ENCODE measurements at places on chromosomes 5 and 9.

- peak; percentile 37 for DNase-seq
Measured at GRCh38 chr9:83706676-83707517, 861 bp downstream of the UBQLN1 start.

GRCh38 chr9:6844267-6844666 is 86.5 kb downstream of the KDM4C start:
- no peak for DNase-seq

- DNase-seq, result no peak
Measured at GRCh38 chr9:97545486-97545885, 44.0 kb downstream of the TMOD1 start.

DNA sequence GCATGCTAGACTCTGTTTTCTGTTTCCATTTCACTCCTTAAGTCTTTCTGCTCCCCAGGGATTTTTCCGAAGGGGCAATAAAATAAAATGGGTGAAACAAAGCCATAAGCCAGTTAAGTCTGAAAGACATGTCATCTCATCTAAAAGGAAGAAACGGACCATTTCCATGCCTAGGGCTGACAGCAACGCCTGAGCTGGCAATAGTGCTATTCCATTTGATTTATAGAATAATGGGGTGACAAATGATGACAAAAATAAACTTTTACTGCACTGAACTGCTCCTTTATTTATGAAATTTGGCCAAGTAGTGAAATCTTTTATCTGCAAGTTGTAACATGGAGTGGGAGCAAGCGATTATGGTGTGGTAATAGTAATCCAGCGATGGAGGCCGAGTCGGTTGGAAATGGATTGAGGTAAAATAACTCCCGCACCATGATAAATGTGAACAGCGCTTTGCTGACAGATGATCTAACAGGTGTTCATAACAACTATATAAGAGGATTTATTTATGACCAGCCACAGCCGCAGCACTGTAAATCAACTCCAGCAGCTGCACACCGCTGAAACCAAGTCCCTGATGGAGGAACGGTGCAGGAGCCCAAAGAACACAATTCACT is 219.8 kb upstream of the TBCA start:
- no peak for DNase-seq

- DNase-seq, result no peak
Measured at GRCh38 chr9:126226991-126227936, 99.4 kb upstream of the MVB12B start.

DNA sequence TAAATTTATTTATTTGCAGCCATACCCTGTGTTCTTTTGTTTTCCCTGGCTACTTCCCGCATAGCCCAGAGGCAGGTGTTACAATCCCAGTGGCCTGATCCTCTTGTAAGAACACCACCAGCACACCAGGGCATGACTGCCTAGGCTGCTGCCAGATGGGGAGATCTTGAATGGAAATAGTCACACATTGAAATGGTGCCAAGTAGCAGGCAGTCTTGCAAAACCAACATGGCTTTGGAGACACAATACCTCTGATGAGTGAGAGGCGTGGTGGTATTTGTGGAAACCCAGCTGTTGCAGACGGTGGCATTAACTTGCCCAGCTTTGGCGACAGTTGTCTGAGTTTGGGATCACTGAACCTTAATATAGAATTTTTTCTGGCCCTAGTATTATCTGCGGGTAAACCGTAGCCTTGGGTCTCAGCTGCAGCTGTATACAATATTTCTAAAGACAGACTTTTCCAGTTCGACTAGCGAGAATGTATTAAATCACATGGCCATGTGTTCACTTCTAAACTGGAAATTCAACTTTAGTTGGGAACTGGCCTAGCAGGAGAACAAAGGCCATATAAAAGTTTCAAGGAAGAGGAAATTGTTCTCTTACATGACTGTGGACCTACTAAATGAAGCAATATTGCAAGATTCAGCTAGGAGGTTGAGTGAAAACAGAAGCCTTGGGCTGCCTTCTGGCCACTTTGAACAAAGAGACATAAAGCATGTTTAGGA is 277.0 kb downstream of the SMARCA2 start:
- peak; percentile 9 for DNase-seq

GRCh38 chr9:134289241-134289875 is 36.9 kb upstream of the RXRA start:
- no peak for DNase-seq

GRCh38 chr9:10226996-10227395 is 385.8 kb downstream of the PTPRD start:
- no peak for DNase-seq

DNA sequence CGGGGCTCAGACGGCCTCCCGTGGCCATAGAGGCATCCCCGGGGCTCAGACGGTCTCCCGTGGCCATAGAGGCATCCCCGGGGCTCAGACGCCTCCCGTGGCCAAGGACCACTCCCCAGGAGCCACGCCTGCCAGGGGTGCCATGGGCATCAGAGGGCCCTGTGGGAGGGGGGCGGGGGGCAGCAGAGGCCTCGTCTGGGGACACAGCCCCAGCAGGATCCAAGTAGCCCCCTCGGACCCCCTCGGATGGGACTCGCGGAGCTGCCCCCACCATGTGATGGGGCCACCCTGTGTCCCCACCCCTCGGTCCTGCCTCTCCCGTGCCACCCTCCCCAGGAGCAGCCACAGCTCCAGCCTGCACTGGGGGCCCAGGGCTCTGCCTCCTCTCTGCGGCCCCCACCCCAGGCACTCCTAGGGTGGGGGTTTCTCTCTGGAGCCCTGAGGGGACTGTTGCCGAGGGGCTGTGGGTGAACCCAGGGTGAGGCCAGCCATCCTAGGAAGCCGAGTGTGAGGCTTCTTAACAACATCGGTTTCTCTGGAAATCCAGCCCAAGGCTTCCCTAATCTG is 2.5 kb downstream of the ENTPD8 start:
- no peak for DNase-seq

GRCh38 chr5:113042491-113043243 is 66.1 kb downstream of the DCP2 start:
- no peak for DNase-seq

DNA sequence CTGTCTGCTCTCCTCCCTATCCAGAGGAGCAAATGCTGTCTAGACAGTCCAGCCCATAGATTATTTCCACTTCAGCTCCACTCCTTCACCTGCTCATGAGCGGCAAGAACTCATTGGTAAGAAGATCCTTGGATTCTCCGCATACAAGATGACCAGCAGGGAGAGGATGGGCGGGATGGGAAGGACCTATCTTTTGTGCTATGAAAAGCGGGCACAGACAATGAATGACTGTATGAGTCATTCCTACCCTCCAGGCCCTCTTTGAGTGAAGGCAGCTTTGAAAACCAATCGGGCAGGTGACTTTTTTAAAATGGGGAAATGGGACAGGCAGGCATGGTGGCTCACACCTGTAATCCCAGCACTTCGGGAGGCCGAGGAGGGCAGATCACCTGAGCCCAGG is 49.4 kb downstream of the SMIM23 start:
- no peak for DNase-seq

GRCh38 chr9:33287087-33287490 is 3.2 kb upstream of the NFX1 start:
- DNase-seq, result peak; percentile 84

GRCh38 chr5:33675958-33676464 is 215.8 kb downstream of the ADAMTS12 start:
- DNase-seq, result no peak

GRCh38 chr9:129885670-129886106 is 50.4 kb downstream of the USP20 start:
- DNase-seq, result peak; percentile 93

DNA sequence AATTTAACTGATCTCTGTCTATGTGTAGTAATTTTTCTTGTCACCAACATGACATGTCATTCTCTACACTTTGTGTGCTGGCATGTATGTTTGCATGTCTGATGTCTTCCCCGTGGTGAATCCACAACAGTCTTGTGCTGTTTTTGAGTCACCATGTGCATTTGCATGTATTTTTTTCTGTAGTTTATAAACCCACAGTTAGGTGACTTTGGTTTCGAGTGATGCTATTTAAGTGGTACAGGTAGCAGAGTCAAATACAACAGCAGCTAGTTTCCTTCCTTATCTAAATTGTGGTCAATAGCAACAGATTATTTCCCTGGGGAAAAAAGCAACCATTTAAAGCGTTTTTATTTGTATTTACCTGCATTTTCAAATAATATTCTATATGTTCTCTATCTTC is 89.9 kb upstream of the FSD1L start:
- no peak for DNase-seq

Data from RKO (cell line).